ENCODE measurements at places on chromosomes 12 and 14. TPM values are rescaled to one million over a fixed set of nuclear protein-coding genes. Genes with fewer than 3 reads are reported as not detected.

DNA sequence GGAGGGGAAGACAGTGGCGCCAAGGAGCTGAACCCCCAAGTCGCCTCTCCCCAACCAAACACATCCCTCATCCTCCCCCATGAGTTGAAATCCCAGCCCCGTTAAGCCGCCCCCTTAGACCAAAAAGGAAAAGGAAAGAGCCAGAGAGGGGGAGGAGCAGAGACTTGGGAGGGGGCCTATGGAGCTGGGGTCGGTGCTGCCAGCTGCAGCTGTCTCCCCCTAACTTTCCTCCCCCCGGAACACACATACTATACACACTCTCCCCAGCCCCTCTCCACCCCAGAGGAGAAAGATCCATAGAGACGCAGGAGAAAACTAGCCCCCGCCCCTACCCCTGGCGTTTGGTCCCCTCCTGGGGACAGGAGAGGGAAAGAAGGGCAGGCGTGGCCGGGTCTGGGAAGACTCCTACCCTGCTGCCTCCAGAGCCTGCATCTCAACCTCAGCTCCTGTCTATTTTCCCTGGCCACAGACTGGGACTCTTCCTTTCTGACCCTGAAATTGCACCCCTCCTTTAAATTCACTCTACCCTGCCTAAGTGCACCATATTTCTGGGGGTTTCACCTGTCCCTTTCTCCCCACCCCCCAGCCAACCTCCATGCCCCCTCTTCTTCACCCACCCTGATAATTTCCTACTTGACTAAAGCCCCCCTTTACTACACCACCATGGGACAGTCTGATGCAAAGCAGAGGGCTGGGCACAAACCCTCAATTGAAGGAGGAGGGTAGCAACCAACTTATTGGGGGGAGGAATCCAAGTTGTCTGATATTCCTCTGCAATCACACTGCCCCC, 1.7 kb upstream of the HOXC9 start:
- no peak for DNase-seq

- DNase-seq = no peak
Observed at GRCh38 chr12:79886917-79887519, 47.9 kb downstream of the PPP1R12A start.

- no peak for DNase-seq
Observed at GRCh38 chr12:4191149-4191548, 82.4 kb upstream of the CCND2 start.

DNA sequence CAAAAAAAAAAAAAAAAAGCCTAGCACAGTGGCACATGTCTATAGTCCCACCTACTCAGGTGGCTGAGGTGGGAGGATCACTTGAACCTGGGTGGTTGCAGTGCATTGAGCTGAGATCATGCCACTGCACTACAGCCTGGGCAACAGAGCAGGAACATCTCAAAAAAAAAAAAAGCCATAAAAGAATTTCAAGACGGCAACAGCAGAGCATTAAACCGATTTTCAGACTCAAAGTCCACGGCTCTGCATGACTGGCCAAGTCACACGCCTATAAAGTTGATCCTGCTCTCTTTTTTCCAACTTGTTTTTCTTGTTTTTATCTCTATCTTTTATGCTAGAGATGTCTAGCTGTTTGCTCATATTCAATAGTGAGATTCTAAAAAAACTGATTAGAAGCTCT, 45.3 kb downstream of the FBXO34 start:
- no peak for DNase-seq

GRCh38 chr14:75123991-75124390, 2.9 kb downstream of the NEK9 start:
- peak; percentile 73 for DNase-seq

DNA sequence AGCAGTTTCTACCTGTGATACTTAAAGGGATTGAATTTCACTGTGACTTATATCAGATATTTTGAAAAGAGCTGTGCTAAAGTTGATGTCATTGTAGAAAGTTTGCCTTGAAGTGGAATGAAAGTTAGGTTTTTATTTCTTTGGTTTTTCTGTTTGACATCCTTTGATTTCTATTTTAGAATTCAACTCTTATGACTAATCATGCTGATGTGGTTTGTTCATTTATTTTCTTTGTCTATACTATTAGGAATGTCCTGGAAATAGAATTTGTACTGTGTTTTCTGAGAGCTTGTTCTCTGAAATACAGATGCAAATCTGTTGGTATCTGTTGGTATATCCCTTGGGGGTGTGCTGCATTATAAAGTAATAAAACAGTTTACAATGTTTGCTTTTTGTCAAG, 3.3 kb downstream of the CNOT2 start:
- DNase-seq = no peak

- DNase-seq = no peak
Observed at GRCh38 chr14:61288228-61288627, 7.1 kb upstream of the TMEM30B start.

GRCh38 chr12:124928095-124928911, 13.9 kb upstream of the UBC start:
- DNase-seq = peak; percentile 88

Gene TAS2R20
- total RNA-seq = 0.33 TPM

Gene POTEM
- total RNA-seq = not detected

Gene VWF
- total RNA-seq = 189 TPM

Gene ANG
- 4.4 TPM for total RNA-seq

Gene RPS6KA5
- 9.6 TPM for total RNA-seq

Measured in right atrium auricular region (tissue), 2 donors.